ENCODE measurements at places on chromosomes 1 and 21.
A peak's percentile ranks its signal among the peaks of the same experiment; 100 is the strongest.

DNA sequence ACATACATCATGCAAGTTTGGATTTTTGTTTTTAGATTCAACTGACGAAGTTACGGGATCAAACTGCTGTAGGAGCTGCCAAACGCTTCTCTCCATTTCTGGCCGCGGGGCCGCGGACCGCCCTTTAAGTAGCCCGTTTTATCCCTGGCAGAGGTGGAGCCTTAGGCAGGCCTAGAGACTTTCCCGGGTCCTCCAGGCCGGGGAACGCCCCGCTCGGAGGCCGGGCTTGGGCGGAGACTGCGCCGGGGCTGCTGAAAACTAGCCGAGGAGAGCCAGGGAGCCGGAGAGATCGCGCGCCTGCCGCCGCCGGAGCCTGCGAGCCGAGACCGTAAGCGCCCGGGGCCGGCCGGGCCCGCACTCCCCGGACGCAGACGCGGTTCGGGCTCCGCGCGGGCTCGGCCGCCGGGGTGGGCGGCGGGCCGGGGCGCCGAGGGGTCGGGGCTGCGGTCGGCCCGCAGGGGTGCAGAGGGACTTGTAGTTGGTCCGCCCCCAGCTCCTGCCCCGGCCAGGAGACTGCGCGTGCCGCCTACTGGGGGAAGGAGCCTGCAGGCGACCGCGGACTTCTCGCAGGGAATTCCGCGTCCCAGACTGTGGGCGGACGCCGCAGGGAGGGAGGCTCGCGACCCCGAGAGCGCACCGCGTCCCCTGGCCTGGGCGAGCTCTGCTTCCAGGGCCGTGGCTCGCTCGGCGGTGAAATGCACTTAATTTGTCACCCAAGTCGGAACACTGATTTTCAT lies at the start of gene EPHX1:
EPHX1 (plus strand) TSS at position 283 of the 737 bp plus-strand sequence. CDS start 18,606 bp downstream, outside the sequence.
- peak; percentile 57 for DNase-seq

GRCh38 chr1:243471754-243472745 lies 216.2 kb downstream of the SDCCAG8 start:
- no peak for DNase-seq

DNA sequence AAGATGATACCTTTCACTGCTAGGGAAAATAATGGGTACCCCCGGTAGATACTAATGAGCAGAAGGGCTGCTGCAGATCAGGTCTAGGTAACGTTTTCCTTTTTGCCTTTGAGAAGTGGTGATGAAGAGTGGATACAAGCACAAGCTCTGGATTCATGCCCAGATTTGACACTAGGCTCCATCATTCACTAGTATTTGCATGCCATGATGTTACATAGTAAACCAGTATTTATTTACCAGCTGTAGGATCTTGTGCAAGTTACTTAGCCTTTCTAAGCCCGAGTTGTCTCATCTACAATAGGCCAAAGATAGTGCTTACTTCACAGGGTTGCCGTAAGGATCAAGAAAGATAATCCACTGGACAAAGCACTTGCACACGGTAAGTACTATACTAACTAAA lies 14.2 kb downstream of the PTPN14 start:
- no peak for DNase-seq

DNA sequence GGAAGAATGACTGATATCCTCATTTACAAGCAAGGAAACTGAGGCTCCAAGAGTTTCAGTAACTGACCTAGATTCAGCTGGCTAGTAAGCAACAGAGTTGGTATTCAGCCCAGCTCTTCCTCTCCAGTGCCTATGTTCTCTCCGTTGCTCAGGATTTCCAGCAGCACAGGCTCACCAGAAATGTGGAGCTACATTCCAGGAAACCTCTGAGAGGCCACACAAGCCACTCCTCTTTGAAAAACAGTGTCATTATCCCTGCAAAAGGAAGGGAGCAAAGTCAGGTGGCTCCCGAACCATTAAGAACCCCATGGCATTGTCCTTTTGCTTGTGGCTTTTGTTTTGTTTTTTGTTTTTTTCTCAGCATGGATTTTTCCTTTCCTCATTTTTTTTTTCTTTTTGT lies 40.6 kb upstream of the DUSP10 start:
- DNase-seq, result no peak

DNA sequence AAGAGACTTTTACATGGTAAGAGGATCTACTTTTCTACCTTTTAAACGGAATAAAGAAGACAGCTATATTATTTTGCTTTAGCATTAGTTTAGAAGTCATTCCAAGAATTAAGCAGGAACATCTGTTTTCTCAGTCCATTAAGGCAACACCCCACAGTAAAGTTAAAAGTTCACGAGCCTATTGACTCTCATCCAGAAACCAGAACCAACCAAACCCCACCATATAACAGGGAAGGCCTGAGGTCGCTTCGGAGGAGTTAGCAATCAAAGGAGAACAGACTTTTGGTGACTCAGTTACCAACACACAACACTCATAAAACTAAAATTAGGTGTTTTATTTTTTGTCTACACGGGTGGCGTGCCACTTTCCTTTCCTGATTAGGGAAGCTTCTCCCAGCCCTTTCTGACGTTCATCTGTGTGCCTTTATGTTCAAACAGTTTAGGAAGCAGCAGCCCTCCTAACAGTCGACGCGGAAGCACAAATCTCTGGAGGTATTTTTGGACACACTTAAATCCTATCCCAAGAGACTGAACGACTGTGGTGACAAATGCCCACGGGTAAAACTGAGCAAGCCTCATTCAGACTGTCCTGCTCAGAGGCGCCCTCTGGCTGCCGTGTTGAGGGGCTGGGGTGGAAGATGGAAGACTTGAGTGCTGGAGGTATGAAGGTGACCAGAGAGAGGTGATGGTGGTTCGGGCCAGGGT lies 8.6 kb upstream of the PLA2G2C start:
- DNase-seq, result peak; percentile 57

DNA sequence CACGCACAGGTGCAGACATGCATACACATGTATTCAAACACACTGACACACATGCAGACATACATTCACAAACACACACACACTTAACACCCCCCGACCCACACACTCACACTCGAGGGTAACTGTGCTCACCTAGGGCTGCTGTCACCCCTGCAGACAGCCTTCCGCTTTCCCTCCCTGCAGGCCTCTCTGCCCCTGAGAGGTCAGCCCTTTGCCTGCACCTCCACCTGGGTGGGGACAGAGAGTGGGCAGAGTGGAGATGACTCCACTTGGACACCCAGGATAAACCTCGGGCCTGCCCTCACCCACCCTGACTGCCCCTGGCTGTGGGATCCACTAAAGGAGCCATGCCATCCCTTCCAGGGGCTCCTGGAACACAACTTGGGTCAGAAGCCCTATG lies 264.3 kb downstream of the PTPRU start:
- no peak for DNase-seq

GRCh38 chr21:32099812-32100416 lies 178.9 kb downstream of the MIS18A start:
- DNase-seq, result no peak

- no peak for DNase-seq
Observed at GRCh38 chr1:33402206-33402605, 28.7 kb downstream of the PHC2 start.

Measured in CD8-positive, alpha-beta T cell (primary cell).